ENCODE measurements at places on chromosomes 11 and 22.

DNA sequence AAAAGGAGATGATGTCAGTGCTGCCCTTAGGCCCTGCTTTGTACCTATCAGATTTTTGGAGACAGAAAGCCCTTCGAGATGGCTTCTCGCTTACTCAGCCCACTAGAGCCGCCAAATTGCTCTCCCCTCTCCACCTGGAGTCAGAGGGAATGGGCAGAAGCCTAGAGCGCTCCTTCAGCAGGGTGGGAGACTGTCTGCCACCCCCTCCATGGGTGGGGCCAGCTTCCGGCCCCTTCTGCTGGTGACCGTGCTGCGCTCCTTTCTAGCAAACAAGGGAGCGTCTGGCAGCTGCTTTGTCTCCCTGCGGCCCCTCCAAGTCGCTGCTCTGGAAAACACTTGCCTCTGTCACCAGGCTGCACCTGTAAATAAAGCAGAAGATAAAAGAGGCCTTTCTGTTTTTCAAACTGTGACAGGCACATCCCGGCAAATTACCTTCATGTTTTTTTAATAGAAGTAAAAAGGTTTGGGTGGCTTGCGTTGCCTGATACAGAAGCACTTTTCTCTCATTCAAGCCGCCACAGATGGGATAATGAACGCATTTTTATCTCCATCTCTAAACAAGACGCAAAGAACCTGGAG lies 145.7 kb upstream of the NECTIN1 start:
- DNase-seq = no peak

DNA sequence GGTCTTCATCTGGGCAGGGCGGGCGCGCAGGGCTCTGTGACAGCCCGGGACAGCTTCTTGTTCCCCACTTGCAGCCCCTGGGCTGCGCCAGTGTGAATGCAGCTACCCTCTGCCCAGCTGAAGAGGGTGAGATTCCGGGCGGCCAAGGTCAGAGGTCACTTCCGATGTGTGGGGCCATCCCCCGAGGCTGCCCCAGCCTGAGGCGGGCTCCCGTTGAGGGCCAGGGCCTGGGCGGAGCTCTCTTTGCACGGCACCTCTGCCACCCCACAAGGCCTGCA lies 23.9 kb downstream of the MOB2 start:
- no peak for DNase-seq

DNA sequence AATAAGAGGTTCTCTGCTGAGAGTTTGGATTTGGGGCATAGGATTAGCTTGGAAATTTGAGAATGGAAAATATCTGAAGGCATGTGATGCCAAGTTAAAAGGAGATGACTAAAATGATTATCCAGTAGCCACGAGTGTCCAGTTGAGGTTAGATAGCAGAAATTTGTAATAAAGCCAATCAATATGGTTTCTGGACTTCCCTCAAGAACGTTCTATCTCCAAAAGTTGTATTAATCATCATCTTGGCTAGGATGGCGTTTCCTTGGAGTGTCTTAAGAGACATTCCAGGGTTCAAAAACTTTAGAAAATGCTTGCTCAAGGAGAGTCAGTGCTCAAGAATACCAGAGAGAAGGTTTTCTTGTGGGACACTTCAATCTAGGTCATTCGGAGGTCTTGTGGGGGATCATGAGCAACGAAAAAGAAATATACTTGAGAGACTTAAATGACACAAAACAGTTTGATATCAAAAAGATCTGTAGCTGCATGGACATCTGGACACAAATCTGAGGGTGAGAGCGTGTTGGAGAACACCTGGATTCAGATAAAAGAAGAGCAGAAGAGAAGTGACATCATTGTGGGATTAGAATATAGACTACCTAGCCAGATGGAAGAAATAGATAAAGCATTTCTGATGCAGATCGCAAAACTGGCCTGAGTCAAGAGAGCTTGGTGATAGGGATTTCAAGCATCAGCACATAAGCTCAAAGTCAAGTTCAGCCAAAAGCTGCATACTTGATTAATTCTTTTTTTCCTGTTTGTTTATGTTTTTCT lies 97.7 kb downstream of the ARFGAP2 start:
- DNase-seq = no peak

DNA sequence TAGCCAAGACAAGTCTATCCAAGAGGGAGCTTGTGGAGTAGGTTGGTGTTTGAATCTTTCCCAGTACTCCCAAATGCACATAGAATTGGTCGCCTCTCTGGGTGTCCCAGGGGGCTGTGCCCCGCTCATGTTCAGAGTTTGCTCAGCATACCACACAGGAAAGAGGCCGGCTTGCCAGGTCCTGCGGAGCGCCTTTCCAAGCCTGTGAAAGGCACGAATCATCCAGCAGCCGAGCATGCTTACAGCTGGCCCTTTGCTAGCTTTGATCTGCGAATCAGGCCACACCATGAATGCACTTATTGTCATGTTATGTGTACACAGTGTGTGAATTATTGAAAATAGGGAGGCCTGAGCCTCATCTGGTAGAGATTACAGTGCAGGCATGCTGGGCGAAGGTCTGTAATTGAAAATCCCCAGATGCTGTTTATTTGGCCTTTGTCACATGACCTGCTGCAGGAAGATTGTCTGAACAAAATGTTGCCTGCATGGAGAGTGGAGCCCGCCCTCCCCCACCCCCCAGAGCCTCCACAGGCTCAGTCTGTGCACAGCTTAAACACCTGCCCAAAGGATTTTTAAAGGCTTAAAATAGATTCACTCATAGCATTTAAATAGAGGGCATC lies 163.3 kb upstream of the RASSF10 start:
- no peak for DNase-seq

DNA sequence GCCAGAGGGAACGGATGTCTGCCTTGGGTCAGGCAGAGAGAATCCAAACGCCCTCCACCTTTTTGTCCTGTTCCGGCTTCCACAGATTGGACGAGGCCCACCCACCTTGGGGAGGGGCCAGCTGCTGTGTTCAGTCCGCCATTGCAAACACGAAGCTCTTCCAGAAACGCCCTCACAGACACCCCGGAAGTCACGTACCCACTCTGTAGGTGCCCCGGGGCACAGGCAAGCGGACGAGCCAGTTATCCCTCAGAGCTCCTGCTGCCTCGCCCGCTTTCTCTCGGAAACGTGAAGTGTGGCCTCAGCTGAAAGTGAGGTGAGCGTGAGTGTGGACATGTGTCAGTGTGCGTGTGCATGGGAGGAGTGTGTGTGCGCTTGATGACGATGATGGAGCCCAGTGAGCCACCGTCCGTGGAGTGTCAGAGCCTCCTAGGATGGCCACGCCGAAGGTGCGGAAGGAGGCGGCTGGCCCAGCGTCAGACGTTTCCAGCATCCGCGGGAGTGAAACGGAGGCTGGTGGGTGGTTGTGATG lies 869.2 kb downstream of the TBC1D22A start:
- no peak for DNase-seq

DNA sequence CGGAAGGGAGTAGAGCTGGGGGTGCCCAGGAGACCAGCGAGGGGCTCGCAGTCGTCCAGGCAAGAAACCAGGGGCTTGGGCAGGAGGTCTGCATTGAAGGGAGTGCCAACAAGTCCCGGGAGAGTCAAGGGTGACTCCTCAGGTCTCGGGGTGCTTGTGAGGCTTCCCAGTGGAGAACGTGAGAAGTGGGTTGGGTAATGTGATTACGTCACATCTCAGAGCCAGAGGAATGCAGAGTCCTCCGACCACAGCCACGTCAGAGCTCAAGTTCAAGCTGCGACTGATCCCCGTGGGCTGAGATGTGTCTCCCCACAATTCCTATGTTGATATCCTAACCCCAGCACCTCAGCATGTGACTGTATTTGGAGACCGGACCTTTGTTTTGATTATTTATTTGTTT lies 89.7 kb upstream of the SHANK2 start:
- no peak for DNase-seq

- no peak for DNase-seq
These were observed 44.3 kb upstream of the BMAL1 start for GRCh38 chr11:13233173-13233745.

- peak; percentile 71 for DNase-seq
These were observed 13.8 kb downstream of the GGT5 start for GRCh38 chr22:24230911-24231656.

DNA sequence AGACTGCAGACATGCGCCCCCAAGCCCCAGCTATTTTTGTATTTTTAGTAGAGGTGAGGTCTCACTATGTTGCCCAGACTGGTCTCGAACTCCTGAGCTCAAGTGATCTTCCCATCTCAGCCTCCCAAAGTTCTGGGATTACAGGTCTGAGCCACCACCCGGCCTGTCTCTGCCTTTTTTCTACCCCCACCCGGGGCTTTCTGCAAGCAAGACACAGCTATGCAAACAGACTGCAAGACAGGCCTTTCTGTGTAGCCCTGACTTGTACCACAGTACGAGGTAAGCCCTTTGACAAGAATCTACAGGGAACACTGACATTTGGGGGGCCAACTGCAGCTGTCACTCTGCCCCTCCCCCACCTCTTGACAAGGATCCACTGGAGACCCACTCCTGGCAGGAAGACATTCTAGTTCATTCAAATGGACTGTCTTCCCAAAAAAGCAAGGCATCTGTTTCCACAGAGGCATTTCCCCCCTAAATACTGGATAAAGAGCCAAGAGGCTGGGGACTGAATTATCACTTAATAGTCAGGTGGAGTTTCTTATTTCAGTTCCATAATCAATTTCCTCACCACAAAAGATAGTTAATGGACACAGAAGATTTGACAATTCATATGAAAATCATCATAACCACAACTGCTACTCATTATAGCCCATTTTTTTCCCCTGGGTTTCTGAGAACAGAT lies 118.2 kb downstream of the ABTB2 start:
- DNase-seq = no peak

GRCh38 chr22:38948181-38948940 lies 9.0 kb upstream of the APOBEC3A start:
- no peak for DNase-seq

DNA sequence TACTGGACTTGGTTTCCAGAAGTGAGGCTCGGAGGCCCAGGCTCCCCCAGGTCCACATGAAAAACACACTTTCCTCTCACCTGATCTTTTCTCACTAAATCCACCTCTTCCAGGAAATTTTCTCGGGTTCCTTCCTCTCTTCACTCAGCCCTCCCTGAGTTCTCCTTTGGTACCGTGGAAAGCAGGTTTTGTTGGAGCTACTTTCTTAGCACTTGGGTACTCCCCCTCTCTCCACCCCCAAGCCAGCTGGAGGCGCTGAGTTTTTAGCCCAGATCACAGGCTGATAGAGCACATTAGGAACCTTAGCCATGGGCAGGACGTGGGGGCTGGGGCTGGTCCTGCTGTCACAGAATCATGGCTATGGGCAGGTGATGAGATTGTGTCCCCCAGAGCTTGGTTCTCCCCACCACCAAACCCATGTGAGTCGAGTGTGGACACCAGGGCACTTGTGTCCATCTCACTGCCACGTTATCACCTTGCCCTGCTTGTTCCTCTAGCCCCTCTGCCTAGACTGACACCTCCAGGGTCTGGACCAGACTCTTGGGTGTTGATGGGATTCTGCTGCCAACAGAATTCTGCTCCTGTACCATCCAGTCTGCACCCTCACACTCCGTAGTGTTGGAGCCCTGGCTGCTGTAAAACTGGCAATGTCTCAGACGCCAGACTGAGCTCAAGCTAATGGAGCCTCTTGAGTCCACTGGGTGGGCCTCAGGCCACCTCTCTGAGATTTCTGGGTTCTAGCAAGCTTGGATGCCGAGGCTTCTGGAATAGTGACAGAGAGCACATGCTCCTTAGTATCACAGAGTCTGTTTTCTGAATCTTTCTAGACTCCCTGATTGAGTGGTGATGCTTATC lies 74.9 kb upstream of the NARS2 start:
- no peak for DNase-seq

DNA sequence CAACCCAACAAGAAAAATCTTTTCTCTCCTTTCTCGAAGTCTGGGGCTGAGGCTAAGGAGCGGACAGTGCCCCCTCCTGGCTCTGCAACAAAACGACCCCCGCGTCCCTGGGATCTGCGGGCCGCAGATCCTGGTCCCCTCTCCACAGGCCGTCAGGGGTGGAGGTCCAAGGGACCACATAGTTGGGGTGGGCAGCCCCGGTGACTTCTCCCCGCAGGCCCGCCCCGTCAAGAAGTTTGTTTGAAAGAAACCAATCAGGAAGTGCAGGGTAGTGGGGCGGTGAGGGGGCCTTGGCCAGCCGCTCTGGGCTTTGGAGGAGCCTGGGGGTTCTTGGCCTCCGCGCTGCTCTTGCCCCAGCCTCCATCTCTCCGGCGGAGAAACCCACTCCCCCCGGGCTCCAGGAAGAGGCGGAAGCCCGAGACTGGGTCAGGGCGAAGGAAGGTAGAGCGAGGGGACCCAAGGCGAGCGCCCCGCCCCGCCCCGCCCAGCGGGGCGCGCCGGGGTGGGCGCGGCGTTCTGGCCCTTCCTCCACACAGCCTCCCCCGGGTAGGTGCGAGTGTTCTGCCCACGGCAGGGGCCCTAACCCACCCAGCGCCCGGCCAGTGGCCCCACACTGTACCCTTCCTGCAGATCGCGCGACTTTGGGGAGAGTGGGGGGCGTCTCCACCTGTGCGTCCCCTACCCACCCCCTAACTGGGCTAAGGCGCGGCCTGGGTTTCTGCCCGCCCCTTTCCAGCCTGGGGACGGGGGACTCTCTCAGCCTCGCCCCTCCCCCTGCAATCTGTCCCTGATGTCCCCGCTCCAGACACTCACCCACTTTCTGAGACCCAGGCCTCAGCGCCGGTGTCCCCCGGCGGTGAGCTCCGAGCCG lies 1.3 kb downstream of the TP53I11 start:
- DNase-seq = peak; percentile 47
